ENCODE measurements at places on chromosomes 13 and 19. TPM values are rescaled to one million over a fixed set of nuclear protein-coding genes. Genes with fewer than 3 reads are reported as not detected.

The GTF2F1 gene
- 56.6 TPM for total RNA-seq

The FCGBP gene
- total RNA-seq, result 10.6 TPM

The UBL3 gene
- 36.0 TPM for total RNA-seq

The GTPBP3 gene
- 21.6 TPM for total RNA-seq

The KLC3 gene
- not detected for total RNA-seq

The OBI1 gene
- 5.1 TPM for total RNA-seq

The SLC6A16 gene
- 10.8 TPM for total RNA-seq

The TTC9B gene
- not detected for total RNA-seq

The C13orf46 gene
- 23.5 TPM for total RNA-seq

The ZNF540 gene
- total RNA-seq, result 7.0 TPM

The KLK2 gene
- not detected for total RNA-seq

The SPTBN4 gene
- total RNA-seq, result 0.16 TPM

The MAMSTR gene
- 0.56 TPM for total RNA-seq

The RFPL4A gene
- not detected for total RNA-seq

The CCDC169 gene
- not detected for total RNA-seq

The GRIK5 gene
- total RNA-seq, result 0.31 TPM

The GJB2 gene
- 0.40 TPM for total RNA-seq

The SUGT1 gene
- total RNA-seq, result 34.4 TPM

The THSD8 gene
- 1.7 TPM for total RNA-seq

The ZNF625 gene
- total RNA-seq, result 3.1 TPM

The ZNF234 gene
- 3.9 TPM for total RNA-seq

The NAPSA gene
- total RNA-seq, result 0.95 TPM

The CALR3 gene
- not detected for total RNA-seq

The SLAIN1 gene
- total RNA-seq, result 25.7 TPM

The B3GNT8 gene
- 2.1 TPM for total RNA-seq

The EPSTI1 gene
- total RNA-seq, result 34.4 TPM

The ACP5 gene
- total RNA-seq, result 20.3 TPM

The IL4I1 gene
- 3.8 TPM for total RNA-seq

The OLFM4 gene
- not detected for total RNA-seq

The KISS1R gene
- not detected for total RNA-seq

The DZIP1 gene
- total RNA-seq, result not detected

The HSPB6 gene
- total RNA-seq, result not detected

The NCR1 gene
- 213 TPM for total RNA-seq

The ZNF766 gene
- 36.9 TPM for total RNA-seq

The DNAJC3 gene
- total RNA-seq, result 29.0 TPM
